Naive thymus-derived CD8-positive, alpha-beta T cell (primary cell): ENCODE measurements at places on chromosomes 16 and 17. TPM values are rescaled to one million over a fixed set of nuclear protein-coding genes. Genes with fewer than 3 reads are reported as not detected.

DNA sequence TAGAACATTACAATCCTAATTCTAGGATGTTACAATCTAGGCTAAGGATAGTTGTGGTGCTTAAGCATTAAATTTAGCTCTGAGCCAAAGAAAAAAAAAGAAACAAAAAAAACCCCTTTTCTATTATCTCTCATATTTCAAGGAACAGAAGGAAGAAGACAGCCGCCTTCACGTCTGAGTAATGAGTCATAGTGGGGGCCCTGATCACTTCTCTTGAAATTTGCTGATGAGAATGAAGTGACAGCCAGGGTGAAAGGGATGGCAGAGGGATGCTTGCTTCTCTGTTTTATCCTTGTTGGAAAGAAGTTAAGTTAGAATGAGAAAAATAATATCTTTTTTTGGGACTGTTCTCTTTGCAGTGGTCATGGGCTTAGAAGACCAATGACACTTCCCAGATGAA, 82.6 kb upstream of the MPHOSPH6 start:
- no peak overlapping the region for H3K27ac ChIP-seq
- no peak overlapping the region for H3K4me3 ChIP-seq
- no peaks in the 10 kb centered on the region for H3K4me1 ChIP-seq
- H3K27me3 ChIP-seq, result peaks cover 2% of the 10 kb centered on the region
- H3K36me3 ChIP-seq, result no peaks in the 10 kb centered on the region

DNA sequence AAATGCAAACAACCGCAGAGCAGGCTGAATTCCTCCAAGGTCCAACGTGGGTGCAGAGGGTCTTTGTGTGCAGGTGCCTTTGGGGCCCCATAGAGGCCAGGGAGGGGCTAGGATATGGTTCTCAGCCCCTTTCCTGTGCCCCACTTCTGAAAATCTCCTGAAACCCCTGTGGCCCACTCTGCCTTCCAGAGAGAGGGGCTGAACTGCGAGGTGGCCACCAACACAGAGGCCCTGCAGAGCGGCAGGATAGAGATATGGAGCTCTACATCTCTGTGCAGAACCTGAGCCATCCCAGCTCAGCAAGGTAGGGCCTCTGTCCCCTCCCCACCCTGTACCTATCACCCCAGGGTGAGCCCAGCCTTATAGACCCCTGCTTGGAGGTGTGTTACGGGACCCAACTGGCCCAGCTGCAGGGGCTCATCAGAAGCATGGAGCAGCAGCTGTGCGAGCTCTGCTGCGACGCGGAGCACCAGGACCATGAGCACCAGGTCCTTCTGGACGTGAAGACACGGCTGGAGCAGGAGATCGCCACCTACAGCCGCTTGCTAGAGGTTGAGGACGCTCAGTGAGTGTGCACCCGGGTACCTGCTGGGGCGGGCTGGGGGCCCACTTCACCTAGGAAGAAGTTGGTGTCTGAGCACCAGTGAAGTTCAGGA, 5.5 kb downstream of the USP6 start:
- no peak overlapping the region for H3K27ac ChIP-seq
- H3K4me1 ChIP-seq, result peaks cover 6% of the 10 kb centered on the region
- peaks cover 2% of the 10 kb centered on the region for H3K36me3 ChIP-seq
- peaks cover 13% of the 10 kb centered on the region for H3K27me3 ChIP-seq
- no peak for DNase-seq

GRCh38 chr16:17129971-17130370, 340.8 kb downstream of the XYLT1 start:
- H3K27me3 ChIP-seq, result no peaks in the 10 kb centered on the region
- H3K36me3 ChIP-seq, result peaks cover 66% of the 10 kb centered on the region
- H3K4me3 ChIP-seq, result no peak overlapping the region
- no peak for DNase-seq
- H3K27ac ChIP-seq, result no peak overlapping the region
- H3K4me1 ChIP-seq, result peaks cover 22% of the 10 kb centered on the region

DNA sequence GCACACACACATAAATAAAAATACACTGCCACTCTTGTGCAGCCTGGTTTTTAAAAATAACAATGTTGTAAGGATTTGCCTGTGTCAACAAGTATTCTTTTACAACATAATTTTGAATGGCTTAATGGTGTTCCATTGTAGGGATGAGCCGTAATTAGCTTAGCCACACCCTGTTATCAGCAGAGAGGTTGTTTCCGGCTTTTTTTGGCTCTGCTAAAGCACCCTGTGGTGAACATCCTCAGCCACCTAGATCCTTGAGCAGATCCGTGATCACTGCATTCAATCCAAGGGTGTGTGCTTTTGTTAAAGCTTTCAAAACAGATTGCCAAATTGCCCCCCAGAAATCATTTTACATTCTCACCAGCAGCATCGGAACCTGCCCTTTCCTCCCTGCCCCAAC, 7.0 kb downstream of the KATNB1 start:
- H3K27me3 ChIP-seq, result no peaks in the 10 kb centered on the region
- H3K36me3 ChIP-seq, result peaks cover 38% of the 10 kb centered on the region
- H3K4me1 ChIP-seq, result peaks cover 2% of the 10 kb centered on the region

DNA sequence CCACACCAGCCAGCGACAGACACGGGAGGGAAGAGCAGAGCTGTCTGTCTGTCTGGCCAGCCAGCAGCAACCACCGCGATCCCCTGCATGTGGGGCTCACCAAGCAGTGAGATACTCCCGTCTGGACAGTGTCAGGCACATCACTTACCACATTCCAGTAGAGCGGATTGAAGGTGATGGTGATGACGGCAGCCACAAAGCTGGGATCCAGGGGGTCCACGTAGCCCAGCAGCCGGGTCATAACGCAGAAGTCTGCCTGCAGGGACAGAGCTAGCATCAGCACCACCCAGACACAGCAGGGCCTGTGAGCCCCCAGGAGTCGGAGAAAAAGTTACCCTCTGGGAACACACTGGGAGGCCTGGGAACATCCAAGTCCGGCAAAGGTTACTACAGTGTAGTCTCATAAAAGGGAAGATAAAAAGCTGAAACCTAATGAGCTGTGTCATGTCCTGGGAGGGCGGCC, 14.7 kb downstream of the PEMT start:
- no peaks in the 10 kb centered on the region for H3K36me3 ChIP-seq
- no peak overlapping the region for H3K4me3 ChIP-seq
- DNase-seq, result no peak

GRCh38 chr16:72191551-72191950, 19.6 kb upstream of the PMFBP1 start:
- no peak overlapping the region for H3K4me3 ChIP-seq
- H3K4me1 ChIP-seq, result no peaks in the 10 kb centered on the region
- no peak for DNase-seq
- no peaks in the 10 kb centered on the region for H3K36me3 ChIP-seq
- no peak overlapping the region for H3K27ac ChIP-seq

GRCh38 chr17:35768797-35769196, 8.1 kb downstream of the C17orf50 start:
- H3K27me3 ChIP-seq, result no peaks in the 10 kb centered on the region
- DNase-seq, result no peak
- H3K4me1 ChIP-seq, result peaks cover 8% of the 10 kb centered on the region
- H3K36me3 ChIP-seq, result no peaks in the 10 kb centered on the region
- H3K4me3 ChIP-seq, result no peak overlapping the region

- H3K27ac ChIP-seq, result no peak overlapping the region
- no peaks in the 10 kb centered on the region for H3K27me3 ChIP-seq
- H3K36me3 ChIP-seq, result no peaks in the 10 kb centered on the region
- no peak for DNase-seq
- H3K4me1 ChIP-seq, result peaks cover 38% of the 10 kb centered on the region
These were observed 20.7 kb upstream of the SREBF1 start for GRCh38 chr17:17857496-17857895.

DNA sequence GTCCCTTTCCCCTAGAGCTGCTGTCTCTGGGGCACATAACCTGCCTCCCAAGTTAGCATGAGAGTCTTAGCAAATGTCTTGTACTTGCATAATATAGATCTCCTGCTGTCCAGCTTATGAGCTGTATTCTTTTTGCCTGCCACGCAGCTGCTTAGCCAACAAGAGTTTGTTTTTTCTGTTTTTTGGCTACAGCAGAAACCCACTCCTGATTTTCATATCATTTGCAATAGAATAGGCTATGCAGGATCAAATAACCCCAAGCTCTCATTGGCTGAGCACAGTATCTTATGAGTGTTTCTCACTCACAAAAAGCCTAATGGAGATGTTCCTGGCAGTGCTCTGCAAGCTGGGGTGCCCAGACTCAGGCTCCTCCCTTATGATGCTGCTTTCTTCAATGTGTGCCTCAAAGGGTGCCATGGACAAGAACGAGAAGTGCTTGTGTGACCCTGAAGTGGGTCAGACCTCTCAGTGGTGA, 23.1 kb downstream of the B9D1 start:
- no peak for DNase-seq
- H3K36me3 ChIP-seq, result no peaks in the 10 kb centered on the region
- H3K27me3 ChIP-seq, result peaks cover 22% of the 10 kb centered on the region

Gene IRX3
- polyA plus RNA-seq, result not detected

Gene ACSM5
- not detected for polyA plus RNA-seq

Gene TMEM238L
- 0.65 TPM for polyA plus RNA-seq

Gene TBC1D3
- polyA plus RNA-seq, result not detected

Gene TEFM
- 13.2 TPM for polyA plus RNA-seq
